ENCODE measurements at places on chromosomes 13 and 19.
A peak's percentile ranks its signal among the peaks of the same experiment; 100 is the strongest.

GRCh38 chr13:106234636-106235035 is 300.8 kb downstream of the EFNB2 start:
- no peak for DNase-seq

DNA sequence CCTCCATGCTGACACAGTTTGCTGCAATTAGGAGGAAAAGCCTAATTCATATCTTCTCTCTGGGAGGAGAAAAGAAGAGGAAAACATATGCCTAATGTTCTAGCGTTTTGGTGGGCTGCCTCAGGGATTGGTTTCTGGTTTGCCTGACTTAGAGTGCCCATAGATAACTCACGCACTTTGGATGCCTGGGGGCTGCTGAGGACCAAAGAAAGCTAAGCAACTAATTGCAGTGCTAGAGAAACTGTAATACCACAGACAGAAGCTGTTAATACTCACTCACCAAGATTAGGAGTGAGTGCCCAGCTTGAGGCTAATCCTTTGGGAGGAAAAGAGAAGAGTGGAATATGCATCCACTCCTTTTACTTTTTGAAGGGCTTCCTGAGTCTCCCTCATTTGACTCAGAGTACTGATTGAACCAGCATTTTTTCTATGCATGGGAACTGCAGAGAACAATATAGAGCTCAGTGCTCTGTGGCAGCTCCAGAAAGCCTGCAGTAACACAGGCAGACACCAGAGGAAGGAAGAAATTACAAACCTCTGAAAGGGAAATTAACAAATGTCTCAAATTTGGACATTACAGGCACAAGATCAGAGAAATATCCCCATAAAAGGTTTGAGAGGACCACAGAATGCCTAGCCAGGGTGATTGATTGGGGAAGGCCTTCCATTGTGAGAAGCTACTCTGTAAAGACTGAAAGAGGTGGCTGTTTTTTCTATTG is 666.4 kb downstream of the OLFM4 start:
- no peak for DNase-seq

- DNase-seq, result no peak
Measured at GRCh38 chr13:22594041-22594440, 586.7 kb upstream of the SGCG start.

DNA sequence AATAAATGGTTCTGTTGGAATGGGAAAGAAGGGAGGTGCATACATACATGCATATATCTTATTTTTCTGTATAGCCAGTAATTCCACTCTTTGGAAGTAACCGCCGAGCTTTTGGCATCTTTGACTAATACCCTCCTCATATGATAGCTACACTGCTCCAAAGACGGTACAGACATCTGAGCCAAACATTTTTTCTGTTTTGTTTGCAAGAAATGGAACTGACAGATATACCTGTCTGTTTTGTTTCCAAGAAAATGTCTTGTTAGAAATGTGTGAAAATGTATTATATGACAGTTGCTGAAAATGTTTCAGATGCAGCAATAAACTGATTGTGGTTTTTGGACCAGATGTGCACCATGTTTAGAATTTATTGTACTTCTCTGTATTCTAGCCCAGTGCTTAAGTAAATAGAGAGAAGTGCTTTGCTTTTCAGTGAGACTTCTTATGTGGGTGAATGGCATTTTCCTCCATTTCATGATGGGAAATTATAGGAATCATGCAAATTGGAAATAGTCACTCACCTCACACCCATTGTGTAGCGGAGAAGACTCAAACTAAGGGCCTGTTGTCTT is 396.9 kb downstream of the KCNRG start:
- DNase-seq, result no peak

DNA sequence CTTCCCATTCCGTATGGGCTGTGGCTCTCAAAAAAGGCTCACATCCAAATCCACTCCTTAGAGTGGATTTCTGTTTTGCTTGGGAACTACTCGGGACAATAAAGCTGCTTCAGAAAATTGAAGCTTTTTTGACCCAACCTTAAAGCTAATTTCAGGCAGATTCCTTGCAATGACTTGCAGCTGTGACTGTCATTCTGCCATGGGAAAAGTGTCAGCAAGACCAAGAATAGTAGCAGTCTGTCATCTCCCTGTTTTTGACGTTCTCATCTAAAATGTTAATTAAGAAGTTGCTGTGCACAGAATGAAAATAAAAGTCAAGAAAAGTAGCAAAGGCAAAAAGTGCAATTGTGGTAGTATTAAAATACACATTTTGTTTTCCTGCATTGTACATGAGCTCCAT is 304.7 kb downstream of the COG6 start:
- no peak for DNase-seq

DNA sequence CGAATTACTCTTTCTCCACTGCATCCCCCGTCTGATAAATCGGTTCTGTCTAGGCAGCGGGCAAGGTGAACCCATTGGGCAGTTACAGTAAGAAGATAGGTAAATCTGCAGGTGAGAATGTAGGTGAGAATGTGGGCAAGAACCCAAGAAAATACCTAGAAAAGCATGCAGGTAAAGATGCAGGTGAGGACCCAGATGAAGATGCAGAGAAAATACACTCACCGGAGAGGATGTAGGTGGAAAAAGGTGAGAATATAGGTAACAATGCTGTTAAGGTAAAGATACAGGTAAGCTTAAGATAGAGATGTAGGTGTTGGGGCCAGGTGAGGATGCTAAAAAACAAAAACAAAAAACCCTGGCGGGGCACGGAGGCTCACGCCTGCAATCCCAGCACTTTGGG is 6.3 kb upstream of the TNFSF14 start:
- DNase-seq, result peak; percentile 3
